Stimulated activated memory B cell treated with anti-CD40 and anti-IgM and Interleukin-4, amounts not matched to agents 10 μg/mL and 1 μg/mL and 100 μg/mL, for 72 hours (primary cell): ENCODE measurements at places on chromosomes 6 and 20.

DNA sequence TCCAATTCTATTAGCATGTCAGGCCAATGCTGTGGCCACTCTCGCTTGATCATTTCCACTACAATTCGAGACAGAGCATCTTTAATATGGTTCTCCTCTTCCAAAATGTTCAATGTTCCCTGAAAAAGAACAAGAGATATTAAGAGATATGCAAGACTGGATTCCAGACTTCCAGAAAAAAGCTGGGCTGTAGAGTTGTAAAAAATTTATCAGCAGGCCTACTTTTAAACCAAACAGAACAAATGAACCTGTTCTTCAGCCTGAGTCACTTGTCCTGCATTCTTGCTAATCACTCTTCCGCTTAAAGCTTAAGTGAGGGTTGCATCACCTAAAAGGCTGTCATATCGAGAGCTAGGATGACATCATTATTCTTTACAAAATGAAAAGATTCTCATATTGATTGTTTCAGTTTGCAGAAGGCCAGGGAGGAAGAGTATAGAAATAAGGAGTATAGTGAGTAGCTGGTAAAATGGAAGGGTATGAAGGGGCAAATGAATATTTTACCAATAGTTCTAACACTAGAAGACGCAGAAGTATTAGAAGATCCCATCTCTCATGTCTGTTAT is 4.9 kb downstream of the XPO5 start:
- ATAC-seq: no peak

- no peak for ATAC-seq
These were observed 7.2 kb upstream of the AHI1 start for GRCh38 chr6:135504734-135505133.

DNA sequence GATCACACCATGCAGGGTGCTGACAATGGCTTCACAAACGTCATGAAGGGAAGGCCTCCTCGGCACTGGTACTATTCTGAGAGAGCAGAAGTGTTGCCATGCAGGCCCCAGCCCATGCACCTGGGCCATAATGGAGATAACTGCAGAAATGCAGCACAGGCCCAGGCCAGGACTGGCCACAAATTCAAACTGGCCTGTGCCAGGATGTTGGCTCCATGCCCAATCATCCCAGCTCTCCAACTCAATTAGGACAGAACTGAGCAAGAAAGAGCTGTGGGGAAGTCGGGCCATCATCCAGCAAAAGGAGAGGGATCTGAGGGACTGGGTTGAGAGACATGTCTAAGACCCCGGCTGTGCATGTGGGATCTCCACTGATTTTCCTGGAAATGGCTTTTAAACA is 48.9 kb upstream of the SYNDIG1 start:
- ATAC-seq: peak; percentile 46

DNA sequence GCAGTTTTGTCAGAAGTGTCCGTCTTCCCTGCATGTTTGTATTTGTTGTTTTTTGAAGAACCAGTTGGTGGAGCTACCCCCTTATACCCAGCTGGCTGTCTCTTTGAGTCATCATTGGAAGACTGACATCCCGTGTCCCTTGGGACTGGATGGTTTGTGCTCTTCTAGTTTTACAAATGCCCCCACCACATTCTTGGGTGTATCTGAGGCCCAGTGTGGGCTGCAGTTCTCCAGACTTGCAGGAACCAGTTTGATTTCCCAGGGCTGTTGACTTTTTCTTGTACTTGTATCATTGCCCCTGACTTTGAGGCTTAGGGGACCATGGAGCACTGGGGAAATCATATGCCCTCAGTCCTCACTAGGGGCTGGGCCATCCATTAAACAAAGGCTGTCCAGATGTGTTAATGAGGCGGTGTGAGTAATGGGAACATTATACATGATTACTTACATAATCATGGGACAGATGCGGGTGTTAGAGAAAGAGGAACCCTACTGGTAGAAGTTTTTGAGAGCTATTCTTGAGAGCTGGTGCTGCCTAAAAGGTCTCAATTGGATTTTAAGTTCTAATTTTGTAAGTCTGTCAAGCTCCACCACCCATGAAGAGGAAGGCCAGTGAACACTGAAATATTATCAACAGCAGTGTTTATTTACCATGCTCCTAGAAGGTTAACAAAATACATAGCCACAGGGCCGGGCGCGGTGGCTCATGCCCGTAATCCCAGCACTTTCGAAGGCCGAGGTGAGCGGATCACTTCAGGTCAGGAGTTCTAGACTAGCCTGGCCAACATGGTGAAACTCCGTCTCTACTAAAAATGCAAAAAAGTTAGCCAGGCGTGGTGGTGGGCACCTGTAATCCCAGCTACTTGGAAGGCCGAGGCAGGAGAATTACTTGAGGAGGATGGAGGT is 8.5 kb downstream of the JARID2 start:
- peak; percentile 79 for ATAC-seq

GRCh38 chr20:22561965-22562577 is 22.3 kb downstream of the FOXA2 start:
- ATAC-seq: no peak

GRCh38 chr6:120826253-120826652 is 508.0 kb downstream of the TBC1D32 start:
- no peak for ATAC-seq

GRCh38 chr6:73743081-73743480 is 47.1 kb downstream of the CD109 start:
- no peak for ATAC-seq

DNA sequence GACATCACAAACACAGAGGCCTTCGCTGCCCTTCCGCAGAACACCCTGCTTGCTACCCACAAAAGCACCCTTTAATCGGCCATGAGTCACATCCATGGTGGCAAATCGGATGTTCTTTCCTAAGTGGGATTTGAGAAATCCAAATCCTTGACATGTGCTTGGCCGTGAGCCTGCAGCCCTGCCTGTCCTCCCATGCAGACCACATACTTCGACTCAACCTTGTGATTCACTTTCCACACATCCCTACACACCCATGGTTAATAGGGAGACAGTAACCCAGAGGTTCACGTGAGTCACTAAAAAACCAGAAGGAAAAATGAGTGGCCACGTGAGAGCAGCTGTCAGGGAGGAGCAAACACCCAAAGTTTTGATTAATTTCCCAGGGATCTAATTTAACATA is 19.4 kb downstream of the RAMACL start:
- no peak for ATAC-seq

DNA sequence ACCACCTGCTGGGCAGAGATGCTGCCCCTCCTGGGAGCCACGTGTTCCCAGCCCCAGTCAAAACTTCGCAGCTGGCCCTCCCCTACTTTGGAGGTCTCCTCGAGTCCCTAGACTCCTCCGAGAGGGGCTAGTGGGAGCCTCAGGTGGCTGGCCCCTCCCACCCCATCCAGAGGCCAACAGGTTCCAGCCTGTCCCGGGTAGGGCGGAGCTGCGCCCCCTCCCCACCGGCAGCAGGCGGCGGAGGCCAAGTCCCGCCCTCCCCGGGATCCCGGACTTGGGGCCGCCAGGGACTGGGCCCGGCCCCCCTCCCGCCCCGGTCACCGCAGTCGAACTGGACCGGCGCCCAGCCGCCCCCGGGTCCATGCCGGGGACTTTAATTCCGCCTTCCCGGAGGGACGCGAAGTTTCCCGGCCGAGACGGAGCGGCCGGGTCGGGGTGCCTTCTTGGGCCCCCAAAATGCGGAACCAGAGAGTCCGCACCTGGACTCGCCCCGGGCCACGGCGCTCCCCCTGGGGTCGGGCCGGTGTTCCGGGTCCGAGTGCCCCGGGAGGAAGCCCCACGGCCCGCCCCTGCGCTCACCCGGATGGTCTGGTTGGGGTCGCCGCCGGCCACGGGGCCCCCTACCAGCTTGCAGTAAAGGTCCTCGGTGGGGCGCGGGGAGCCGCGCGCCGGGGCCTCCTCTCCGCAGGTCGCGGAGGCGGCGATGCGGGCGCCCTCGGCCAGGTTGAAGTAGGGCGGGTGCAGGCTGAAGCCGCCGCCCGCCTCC is 559 bp downstream of the LAMA5 start:
- ATAC-seq: peak; percentile 35

GRCh38 chr6:128504003-128504654 is 16.3 kb downstream of the PTPRK start:
- no peak for ATAC-seq

GRCh38 chr20:17026346-17026745 is 200.5 kb upstream of the PCSK2 start:
- no peak for ATAC-seq

GRCh38 chr20:53718142-53719021 is 124.7 kb upstream of the ZNF217 start:
- no peak for ATAC-seq

- ATAC-seq: no peak
These were observed 444.6 kb upstream of the DEFB115 start for GRCh38 chr20:30812739-30813411.

- ATAC-seq: no peak
These were observed 92.4 kb downstream of the ASXL1 start for GRCh38 chr20:32450484-32451061.

GRCh38 chr6:35304299-35304698 is 6.7 kb downstream of the DEF6 start:
- ATAC-seq: no peak

DNA sequence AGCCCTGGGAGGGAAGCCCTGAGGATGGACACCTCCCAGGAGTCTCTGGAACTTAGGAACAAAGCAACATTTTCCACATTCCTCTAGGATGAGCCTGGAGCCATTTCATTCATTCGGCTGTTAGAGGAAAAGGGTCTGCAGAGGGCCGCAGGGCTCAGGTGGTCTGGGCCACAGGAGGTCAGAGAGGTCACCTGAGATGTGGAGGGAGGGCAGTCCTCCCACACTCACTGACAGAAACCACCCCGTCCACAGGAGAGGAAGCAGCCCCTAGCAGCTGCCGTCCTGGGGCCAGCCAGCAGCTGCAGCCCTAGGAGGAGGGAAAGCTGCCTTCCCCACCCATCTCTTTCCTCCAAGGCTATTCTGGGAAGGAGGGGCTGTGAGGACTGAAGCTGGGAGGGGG is 207.0 kb downstream of the CDC5L start:
- ATAC-seq: peak; percentile 26

DNA sequence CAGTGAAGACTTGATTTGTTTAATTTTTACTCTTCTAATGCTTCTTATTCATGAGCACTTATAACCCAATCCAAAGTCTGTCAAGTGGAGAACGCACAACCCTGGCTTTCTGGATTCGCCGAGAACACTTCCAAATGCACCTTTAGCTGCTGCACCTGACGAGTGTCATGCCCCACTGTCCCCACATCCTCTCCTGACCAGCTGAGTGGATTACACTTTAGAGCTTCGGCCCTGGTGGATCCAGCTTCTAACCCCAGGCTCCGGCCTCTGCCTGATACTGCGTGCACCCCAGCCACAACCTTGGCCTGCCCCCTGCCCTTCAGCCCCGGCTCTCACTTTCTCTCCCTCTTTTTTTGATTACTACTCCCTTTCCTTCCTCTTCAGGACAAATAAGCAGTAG is 258.8 kb downstream of the TMEM242 start:
- ATAC-seq: no peak
